ENCODE measurements at places on chromosomes 2 and 18.

- no peak for DNase-seq
Observed at GRCh38 chr2:62871506-62871905, 166.0 kb downstream of the EHBP1 start.

DNA sequence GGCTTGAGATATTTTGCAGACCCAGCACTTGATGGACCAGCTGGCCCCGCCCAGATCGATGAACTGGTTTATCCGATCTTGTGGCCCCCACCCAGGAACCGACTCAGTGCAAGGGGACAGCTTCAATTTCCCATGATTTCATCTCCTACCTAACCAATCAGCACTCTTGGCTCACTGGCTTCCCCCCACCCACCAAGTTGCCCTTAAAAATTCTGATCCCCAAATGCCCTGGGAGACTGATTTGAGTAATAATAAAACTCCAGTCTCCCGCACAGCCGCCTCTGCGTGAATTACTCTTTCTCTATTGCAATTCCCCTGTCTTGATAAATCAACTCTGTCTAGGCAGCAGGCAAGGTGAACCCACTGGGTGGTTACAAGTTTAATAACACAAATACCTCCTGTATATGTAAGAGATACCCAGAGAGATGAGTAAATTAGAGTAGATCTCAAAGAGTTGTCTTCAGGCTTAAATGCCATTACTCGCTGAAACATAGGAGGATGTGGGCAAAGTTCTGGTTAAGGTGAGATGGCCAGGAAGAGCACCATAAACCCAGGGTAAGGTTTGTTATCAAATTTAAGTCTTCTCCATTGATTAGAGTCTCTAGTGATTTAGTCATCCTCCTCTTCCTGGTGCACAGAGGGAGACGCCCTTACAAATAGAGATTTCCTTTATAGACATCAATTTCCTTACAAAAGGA is 222.8 kb downstream of the ARL4C start:
- no peak for DNase-seq

GRCh38 chr2:85353876-85354285 is 447 bp downstream of the RETSAT start:
- DNase-seq, result peak; percentile 7

- DNase-seq, result peak; percentile 10
Observed at GRCh38 chr2:68110102-68110501, 47.3 kb upstream of the C1D start.

- DNase-seq, result no peak
Observed at GRCh38 chr2:216724190-216724589, 28.8 kb upstream of the IGFBP5 start.

GRCh38 chr2:10810202-10811161 is 2.1 kb downstream of the PDIA6 start:
- peak; percentile 37 for DNase-seq

DNA sequence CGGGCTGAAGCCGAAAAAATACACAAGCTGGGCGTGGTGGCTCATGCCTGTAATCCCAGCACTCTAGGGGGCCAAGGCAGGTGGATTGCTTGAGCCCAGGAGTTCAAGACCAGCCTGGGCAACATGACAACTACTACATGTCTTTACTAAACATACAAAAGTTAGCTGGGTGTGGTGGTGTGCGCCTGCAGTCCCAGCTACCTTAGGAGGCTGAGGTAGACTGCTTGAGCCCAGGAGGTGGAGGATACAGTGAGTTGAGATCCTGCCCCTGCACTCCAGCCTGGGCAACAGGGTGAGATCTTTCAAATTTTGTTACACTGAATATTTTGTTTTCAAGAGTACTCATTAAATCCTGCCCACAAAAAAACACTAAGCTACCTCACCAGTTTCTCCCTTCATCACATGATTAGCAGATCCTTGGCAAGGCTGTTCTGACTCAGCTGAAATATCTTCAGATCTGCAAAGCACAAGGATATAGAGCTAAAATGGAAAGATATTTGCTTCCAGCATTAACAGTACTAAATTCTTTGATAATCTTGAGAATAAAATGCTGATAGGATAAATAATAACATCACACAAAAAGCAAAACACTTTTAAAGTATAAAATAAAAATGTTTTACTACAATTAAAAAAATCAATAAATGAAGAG is 28.2 kb upstream of the MCM6 start:
- DNase-seq, result peak; percentile 32

DNA sequence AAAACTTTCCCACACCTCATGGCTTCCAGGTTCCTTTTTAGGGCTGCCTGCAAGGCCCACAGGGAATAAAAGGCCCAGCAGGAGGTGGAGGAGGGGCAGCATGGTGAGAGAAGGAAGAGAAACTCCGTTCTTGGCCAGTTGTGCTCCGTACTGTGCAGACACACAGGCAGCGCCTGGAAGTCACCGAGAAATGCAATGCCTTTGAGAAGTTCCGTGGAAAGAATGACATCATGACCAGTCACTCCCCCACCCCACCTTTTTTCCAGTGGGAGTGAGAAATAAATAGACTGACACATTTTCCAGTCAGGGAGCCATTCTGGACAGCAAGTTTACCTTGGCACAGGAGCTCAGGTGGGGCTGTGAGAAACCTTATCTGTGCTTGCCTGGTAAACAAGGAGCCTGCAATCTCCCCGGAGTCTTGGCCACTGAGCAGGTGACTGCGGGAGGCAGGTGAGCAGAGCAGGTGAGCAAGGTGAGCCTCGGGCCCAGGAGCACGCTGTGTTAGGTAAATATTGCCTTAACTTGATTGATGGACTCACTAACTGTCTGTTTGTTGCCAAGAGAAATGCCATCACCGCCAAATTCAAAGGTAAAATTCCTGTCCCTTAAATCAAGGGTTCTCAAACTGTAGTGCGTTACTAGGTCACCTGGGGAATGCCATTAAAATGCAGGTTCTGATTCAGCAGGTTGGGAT is 13.5 kb upstream of the LBH start:
- DNase-seq, result peak; percentile 60

GRCh38 chr2:234496055-234496834 is 636 bp downstream of the ARL4C start:
- peak; percentile 54 for DNase-seq

- no peak for DNase-seq
Observed at GRCh38 chr2:221314786-221315185, 257.3 kb downstream of the EPHA4 start.

- DNase-seq, result no peak
Observed at GRCh38 chr2:26608557-26608956, 32.6 kb downstream of the CIB4 start.

DNA sequence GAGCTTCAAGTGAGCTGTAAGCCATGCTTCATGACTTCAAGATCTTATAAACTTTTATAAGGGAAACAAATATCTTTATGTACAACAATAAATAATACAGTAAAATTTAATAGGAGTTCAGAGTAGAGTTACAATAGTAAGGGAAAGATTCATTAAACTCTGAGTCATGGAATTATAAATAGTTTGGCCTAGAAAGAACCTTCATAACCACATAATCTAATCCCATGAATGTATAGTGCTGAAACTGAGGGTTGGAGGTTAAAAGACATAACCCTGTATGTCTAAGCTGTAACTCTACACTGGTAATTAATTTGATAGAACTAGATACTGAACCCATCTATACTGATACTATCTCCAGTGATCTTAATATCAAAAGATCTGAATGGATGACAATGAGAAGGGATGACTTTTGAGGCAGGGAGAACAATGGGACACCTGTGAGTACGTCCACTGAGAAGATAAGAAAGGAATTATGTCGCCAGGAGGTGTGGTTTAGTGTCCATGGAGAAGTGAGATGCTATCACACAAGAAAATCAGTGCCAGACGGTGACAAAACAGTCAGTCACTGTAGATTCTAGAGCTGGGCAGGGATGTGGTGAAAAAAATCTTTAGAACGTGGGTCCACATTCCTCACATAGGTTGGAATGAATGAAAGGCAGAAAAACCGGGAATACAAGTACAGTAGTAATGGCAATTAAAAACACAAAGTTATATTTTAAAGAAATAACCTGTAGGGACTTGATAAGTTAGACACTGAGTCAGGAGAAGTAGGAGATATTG is 1.1 kb downstream of the IL1F10 start:
- no peak for DNase-seq

DNA sequence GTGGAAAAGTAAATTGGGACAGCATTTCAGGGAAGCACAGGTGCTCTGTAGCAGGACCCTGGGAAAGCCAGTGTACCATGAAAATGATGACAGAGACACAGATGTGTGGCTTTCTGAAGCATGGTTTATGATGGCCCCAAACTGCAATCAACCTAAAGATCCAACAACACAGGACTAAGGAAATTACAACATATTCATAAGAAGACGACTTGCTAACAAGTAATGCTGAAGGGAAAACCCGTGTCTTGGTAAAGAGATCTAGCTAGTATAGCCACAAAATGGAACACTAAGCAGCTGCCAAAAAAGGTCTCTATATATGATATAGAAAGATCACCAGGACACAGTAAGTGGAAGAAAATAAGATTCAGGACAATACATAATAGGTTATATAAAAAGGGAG is 53.2 kb downstream of the UXS1 start:
- no peak for DNase-seq

GRCh38 chr2:237060534-237061312 is 25.0 kb upstream of the COPS8 start:
- peak; percentile 63 for DNase-seq

GRCh38 chr2:161426455-161426921 is 10.4 kb downstream of the TBR1 start:
- peak; percentile 47 for DNase-seq

DNA sequence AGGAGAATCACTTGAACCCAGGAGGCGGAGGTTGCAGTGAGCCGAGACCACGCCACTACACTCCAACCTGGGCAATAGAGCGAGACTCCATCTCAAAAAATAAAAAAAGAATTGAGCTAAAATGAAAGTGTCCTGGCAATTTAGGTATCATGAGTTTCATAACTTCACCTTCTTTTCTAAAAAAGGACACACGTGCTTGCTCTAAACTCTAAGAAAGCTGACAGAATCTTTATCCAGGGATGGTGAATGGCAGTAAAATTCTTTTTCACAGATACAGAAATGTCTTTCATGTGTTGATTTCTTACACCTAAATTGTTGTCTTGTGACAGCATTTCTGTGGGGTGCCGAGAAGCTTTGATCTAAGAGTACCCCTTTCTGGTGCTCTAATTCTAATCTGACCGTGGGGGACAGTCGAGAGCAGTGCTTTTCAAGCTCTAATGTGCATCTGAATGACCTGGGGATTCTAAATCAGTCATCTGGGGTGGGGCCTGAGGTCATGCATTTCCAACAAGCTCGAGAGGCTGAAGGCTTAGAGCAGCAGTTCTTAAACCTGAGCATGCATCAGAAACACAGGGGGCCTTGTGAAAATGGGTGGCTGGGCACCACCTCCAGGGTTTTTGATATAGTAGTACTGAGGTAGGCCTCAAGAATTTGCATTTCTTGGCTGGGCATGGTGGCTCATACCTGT is 42.1 kb upstream of the REL start:
- DNase-seq, result no peak

GRCh38 chr18:60978338-60978737 is 354.9 kb upstream of the CDH20 start:
- no peak for DNase-seq

- DNase-seq, result no peak
Observed at GRCh38 chr18:10086458-10087210, 172.8 kb downstream of the VAPA start.

DNA sequence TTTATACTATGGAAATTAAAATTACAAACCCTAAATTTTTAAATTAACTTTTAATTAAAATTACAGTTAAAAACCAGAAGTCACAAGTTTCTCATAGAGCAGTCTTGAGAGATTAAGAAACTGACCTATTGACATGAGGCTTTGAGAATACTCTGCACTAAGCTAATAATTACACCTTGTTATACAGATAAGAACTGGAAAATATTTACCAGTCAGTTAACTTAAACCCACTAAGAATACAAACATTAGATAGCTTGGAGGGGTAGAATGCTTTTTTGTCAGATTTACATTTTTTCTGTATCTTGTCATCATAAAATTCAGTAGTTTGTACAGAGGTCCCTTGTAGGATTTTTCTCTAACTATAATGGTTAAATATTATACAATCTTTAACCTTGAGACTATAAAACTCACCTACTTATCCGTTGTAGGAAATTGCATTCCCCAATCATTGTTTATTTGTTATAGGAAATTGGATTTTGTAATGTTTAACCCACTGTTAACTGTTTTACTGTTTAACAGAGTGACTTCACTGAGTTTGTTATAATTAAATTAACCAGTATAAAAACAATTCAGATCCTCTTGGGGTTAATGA is 219.7 kb upstream of the PKDCC start:
- no peak for DNase-seq

DNA sequence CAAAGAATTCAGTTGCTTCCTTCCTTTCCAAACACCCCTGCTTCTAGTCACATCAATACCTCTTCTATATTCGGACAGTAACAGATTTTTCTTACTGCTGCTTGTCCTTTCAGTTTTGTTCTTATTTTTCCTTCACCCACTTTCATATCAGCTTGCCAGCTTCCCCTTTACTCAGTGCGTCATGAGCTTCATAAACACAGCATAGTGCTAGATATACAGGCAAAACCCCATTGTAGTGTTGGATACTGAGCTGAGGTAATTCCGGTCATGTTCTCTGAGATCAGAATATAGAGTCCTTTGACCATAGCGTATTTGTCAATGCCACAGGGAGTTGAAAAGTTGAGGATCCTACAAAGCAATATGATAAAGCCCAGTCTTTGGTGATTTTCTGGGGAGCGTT is 2.4 kb downstream of the FARP2 start:
- DNase-seq, result peak; percentile 92

DNA sequence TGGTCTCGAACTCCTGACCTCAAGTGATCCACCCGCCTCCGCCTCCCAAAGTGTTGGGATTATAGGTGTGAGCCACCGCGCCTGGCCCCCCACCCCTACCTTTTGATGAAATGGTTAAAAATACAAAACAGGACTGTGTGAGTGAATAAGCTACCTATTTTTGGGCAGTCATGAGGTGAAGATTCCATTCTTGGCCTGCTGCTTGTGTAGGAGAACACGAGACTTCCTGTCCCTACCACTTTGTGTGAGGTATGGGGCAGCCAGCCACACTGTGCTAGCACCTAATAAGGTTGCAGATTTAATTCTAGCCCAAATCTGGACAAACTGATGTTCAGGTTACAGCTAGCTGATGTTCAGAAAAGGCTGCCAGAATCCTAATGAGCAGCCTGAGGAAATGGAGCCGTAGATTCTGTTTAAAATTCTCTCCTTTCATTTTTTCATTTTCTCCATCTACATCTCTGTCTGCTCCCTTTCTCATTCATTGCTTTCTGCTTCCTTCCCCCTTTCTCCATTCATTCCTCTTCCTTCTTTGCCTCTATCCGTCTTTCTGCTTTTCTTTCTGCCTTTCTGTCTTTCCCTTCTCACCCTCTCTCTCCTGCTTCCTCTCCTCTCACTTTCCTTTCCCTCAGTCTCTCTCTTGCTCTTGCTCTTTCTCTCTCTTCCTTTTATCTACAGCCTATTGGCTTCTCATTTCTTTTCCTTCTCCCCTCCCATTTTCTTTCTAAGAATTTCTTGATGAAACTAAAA is 4.6 kb upstream of the LTBP1 start:
- no peak for DNase-seq

DNA sequence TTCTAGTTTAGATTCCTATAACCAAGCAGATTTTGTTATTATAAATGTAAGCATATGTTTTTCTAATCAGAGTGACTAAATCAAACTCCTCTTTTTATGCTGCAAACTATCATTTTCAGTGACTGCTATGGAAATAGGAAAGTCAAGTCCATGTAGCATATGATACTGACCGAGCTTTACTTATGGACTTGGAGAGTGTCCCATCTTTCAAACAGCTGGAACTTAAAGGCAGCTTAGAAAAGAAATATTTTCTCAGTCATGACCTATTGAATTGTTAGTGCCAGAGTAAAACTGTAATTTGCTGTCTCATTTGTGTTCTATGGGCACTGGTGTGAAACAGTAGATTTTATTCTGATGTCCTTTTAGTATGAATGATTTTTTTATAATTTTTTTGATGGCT is 76.7 kb downstream of the PHLPP1 start:
- no peak for DNase-seq

Measured in suppressor macrophage treated with lipopolysaccharide for 1 hour (primary cell).